Stimulated activated CD4-positive, alpha-beta T cell treated with anti-CD3 and anti-CD28 coated beads, TNF-alpha, amount 100 ng/mL, for 1 hour (primary cell): ENCODE measurements at places on chromosomes 3 and 15.

DNA sequence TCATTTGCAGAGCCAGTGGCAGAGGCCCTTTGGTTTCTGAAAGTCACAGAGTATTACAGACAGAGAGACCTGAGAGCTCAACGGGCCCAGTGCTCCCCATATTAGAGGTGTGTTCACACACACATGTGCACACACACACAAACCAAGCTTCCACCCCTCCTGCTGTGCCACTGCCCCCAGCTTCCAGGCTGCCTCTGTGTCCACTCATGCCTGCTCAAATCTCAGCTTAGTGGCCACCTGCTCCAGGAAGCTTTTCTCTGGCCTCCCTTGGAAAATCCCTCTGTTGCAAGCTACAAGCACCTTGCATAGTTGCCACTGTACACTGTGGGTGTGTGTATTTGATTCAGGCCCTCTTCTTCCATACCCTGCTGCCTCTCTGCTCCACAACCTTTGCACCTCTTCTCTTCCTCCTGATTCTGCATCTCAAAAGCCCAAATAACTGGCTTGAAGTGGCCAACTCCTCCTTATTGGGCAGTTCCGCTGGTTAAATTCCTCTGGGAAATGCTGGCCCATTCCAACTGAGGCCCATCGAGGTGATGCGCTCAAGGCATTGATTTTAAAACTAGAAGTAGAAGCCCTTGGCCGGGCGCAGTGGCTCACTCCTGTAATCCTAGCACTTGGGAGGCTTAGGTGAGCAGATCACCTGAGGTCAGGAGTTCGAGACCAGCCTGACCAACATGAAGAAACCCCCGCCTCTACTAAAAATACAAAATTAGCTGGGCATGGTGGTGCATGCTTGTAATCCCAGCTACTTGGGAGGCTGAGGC lies 23.0 kb downstream of the MESD start:
- DNase-seq: no peak

GRCh38 chr3:140529558-140529957 lies 148.3 kb upstream of the TRIM42 start:
- no peak for DNase-seq

- no peak for DNase-seq
These were observed 8.8 kb upstream of the TTBK2 start for GRCh38 chr15:42929306-42929848.

- DNase-seq: no peak
These were observed 44.8 kb upstream of the EIF5A2 start for GRCh38 chr3:170953229-170953628.

- DNase-seq: no peak
These were observed 18.3 kb upstream of the USF3 start for GRCh38 chr3:113714702-113715101.

DNA sequence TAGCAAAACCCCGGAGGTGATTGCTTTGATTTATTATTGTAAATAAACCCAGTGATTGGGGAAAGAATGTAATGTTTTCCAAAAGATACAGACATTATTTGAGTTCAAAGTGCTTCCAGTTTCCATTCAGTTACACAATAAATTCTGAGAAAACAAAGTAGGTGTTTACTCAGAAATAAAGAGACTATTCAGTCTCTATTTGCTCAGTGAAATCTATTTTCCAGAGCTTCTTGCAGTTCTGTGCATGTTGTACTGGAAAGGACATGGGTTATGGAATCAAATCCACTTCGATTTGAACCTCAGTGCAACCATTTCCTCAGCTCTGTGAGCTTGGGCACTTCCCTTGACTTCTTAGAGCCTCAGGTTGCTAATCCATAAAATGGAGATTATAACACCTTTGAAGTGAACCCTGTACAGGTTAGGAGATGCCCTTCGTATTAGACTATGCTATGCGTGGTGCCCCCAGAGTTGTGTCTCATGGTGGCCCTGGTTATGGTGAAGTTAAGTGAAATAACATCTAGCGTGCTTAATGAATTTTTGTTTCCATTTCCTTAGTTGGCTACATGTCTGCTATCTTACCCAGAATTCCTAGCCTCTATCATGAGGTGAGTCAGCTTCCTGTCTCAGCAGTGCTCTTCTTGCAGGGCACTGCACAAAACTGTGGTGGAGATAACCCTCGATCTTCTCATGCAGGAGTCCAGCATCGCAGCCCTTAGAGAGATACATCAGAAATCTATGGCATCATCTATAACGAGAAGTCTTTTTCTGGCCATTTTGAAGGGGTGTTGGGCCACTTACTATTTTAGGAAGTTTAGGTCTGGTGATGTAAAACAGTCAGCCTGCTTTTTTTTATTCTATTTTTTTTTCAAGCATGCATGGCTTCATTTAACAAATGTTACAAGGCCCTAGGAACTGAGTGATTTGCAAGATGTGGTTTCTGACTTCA lies 97.7 kb downstream of the RPL39L start:
- no peak for DNase-seq

- DNase-seq: no peak
These were observed 476.9 kb downstream of the MECOM start for GRCh38 chr3:169186596-169186995.

GRCh38 chr15:75451202-75451673 lies 252 bp downstream of the SIN3A start:
- DNase-seq: no peak

DNA sequence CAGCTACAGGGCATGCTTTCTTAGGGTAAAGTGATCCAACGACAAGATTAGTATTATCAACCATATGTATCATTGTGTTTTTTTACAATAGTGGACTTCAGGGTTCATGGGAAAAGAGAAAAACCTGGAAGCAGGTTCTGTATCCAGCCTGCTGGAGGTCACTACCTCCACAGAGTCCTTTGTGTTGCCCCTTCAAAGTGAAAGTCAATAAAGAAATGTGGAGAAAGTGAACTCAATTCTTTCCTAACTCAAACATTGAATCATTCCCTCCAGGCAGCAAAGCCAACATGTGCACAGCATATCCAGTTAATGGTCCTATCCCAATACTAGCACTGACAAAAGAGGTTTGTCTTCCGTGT lies 45.4 kb downstream of the FGF7 start:
- no peak for DNase-seq

DNA sequence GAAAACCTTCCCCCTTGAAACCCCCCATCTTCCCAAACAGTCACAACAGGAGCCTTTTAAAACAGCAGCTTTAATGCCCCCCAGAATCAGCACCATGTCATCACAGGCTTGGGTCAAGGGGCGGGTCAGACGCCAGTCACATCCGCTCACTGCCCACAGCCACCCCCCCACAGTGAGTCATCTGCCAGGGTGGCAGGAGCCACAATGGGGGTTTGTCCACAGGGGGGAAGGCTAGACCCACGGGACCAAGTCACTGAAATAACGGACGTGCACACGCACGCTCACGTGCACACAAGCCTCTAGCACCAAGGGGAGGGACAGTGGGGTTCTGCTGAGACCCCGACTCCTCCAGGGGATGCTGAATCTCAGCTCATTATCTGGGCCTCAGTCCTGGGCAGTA lies 441 bp upstream of the UCN2 start:
- no peak for DNase-seq

DNA sequence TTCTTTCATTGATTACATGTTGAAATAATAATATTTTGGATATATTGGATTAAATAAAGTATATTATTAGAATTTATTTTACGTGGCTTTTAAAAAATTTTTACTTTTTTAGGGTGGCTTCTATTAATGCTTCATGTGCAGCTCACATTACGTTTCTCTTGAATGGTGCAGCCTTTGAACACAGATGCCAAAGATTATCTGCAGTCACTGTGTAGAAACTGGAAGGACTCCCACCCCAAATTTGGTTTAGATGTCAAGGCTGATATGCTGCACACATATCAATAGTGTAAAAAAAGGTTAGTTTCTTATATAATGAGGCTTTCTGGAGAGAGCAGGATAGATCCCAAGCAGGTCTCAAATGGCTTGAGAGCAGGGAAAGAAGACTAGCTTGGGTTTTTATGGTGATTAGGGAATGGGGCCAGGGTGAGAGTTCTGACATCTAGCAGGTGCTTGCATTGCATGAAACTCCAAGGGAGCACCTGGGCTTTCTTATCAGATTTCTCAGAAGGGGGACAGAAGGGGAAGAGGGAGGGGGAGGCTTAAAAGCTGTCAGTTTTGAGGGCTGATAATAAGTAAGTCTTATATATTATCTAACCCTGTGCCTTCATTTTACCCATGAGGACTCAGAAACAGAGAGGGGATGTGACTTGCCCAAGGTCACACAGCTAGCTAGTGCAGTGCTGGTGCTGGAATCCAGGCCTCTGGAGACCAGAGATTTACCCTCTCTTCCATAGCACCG lies 89.6 kb downstream of the CHST2 start:
- no peak for DNase-seq

DNA sequence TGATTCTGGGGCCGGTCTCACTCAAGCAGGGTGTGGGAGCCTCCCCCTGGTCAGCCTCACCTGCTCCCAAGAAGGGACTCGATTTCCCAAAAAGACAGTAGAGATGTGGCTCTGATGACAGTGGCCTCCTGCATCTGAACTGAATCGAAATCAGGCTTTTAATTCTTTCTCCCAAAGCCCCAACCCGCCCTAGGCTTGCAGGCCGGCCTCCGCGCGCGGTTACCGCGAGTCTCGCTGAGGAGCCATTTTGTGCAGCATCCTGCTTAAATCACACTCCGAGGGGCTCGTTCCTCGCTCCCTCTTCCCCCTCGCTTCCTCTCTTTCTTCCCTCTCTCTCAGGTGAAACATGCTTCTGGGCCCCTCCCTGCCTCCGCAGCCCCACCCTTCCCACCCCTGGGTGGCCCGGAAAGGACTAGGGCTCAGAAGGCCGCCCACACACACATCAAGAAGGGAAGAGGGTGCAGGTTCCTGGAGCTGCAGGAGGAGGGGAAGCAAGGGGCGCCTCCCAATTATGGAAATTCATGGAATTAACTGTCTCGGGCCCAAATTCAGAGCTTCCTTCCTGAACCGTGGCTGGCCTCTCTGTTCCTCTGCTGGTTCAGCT lies 30.9 kb upstream of the POLG start:
- no peak for DNase-seq

DNA sequence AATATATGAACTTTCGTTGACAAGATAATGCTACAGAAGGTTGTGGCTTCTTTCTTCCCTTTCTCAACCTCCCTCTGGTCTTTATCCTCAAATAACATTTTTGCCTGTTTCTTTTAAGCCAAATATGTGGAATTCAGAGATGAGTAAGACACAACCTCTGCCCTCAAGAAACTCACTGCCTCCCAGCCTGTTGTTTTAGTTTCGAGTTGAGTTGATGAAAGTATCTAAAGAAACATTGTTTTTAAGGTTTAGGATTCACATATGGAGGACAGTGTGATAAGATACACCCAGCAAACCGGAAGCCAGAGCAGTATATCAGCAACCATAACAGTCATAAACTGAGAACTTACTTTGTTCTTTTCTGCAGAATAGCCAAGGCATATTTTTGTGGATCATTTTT lies 218.6 kb downstream of the THSD4 start:
- no peak for DNase-seq

- no peak for DNase-seq
These were observed 113.9 kb downstream of the RORA start for GRCh38 chr15:61115241-61115640.

DNA sequence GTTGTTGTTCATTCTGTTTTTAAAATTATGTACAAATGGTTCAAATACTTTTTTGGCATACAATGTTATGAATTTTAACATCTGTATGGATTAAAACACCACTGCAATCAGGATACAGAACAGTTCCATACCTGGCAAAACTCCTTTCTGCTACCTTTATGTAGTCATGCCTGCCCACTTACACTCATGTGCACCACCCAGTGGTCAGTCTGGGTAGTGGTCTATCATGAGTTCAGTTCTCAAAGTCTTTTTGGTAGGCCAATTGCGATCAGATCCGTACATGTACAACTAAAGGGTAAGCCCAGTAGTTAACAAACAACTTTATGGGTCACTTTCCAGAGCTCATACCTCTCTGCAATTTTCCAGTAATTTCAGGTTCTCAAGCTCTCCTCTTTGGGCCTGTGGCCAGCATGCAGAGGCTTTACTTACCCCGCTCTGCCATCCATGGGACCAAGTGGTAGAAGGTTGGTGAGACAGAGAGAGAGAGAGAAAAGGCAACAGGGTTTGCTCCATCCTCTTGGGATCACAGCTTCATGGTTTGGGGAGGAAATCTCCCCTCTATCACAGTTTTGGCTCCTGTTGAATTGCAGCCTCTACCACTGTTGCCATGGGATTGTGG lies 63.9 kb upstream of the FAM98B start:
- no peak for DNase-seq

- DNase-seq: no peak
These were observed 266.3 kb downstream of the XXYLT1 start for GRCh38 chr3:195004512-195005250.

- no peak for DNase-seq
These were observed 436 bp upstream of the SLC9A9 start for GRCh38 chr3:143848704-143849103.

DNA sequence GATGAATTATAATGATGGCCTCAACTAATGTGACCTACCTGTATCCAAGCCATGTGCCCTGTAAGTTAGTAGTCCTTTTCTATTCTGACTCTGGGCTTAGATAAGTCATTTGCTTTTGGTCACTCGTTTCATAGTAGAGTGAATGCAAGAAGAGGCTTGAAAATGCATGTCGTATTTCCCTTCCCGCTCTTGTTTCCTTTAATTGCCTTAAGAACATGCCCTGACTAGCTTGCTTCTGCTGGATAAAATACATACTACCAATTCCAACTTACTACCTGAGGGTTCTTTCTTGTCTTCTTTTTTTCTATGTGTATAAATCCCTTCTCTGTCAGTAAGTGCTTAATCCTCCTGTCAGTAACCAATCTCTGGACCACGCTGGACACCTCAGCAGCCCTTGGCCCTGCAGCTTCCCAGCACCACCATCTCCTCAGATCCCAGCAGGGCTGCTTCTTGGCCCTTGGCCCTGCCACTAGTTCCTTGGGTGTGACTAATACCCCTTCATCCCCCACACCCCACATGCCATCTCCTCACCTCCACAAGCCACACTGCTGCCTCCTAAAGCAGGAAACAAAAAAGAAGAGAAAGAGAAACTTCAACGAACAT lies 771.7 kb downstream of the IGSF11 start:
- DNase-seq: no peak

DNA sequence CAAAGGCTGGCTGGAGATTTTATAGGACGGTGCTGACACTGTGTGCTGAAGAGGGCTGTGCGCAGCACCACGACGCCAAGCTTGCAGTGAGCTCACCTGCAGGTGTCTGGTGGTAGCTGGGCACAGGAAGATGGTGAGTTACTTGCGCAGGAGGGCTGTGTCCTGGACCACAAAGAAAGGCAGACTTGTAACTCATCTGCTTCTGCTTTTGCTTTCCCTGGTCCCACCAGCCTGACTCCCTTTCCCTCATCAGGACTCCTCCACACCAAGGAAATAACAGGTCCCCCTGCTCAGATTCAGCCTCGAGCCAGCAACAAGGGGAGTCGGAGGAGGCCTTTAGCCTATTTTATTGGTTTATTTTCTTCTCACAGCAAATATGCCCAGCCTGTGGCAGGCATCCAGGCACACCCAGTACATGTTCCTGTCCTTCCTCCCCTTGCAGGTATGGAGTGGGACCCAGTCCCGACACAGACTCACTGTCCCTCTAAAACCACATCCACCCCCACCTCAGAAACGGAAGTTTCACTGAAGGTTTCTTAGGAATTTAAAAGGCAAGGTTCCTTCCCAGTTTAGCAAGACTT lies 35.6 kb upstream of the FLNB start:
- DNase-seq: no peak
